ENCODE measurements at places on chromosomes 4 and X. TPM values are rescaled to one million over a fixed set of nuclear protein-coding genes. Genes with fewer than 3 reads are reported as not detected.

DNA sequence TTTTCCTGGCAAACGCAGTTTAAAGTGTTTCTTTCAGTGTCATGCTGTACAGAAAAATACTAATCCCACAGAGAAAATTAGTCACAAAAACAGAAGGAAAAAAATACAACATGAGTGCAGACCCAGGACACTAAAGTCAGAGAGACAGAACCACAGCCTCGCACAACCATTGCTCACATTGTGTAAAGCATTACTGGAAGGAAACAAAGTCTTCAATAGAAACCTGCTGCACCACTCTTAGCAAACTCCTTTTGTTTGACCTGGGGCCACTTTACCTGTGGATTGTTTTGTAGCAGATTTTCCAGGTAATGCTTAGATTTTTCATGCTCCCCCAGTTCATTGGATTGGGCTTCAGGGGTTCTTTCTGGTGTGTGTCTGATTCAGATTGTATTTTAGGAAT, 131.8 kb upstream of the TMLHE start:
- DNase-seq, result peak; percentile 24

The SGMS2 gene
- 8.1 TPM for polyA plus RNA-seq

DNA sequence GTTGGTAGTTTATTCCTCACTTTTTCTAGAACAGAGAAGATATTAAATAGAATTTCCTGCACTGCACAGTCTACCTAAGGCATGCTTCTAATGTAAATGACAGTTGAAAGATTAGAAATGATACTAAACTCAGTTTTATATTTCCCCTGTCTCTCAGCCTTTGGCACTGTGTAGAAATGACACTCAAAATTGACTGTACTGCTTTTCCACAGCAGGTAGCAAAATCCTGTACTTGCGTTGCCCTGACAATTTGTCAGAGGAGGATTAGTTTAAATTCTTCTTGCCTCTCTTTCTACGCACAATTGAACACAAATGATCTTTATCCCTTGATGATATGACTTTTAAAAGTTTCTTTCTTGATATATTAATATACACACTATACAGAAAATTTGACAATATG, 347.6 kb downstream of the SPOCK3 start:
- no peak for DNase-seq

DNA sequence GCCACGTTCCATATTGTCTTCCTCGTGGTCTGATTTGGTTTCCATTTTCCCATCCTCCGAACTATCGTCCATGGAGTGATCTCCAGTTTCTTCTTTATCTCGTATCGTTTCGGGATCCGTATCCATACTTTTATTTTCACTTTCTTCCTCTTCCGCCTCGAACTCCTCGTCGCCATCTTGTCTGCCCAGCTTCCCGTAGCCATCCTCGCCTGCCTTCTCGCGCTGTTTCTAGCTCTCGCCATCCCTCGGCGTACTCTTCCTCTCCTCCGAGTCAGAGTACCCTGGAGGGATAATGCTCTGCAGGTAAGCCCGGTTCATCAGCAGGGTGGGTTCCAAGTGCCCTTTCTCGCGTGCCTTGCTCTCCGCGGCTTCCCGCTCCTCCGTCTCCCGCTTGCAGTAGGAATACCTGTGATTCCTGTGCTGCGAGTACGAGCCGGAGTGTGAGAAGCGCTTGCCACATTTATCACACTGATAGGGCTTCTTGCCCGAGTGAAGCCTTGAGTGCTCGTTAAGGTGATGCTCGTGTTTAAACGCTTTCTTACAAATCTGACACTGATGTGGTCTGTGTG, 134.5 kb upstream of the TAPT1 start:
- no peak for DNase-seq

The PWWP3B gene
- polyA plus RNA-seq, result not detected

The AFM gene
- 4.3 TPM for polyA plus RNA-seq

- no peak for DNase-seq
Observed at GRCh38 chr4:116272336-116272735, 813.0 kb downstream of the TRAM1L1 start.

The SPIN2B gene
- 4.1 TPM for polyA plus RNA-seq

The H2BW2 gene
- polyA plus RNA-seq, result not detected

GRCh38 chrX:131235768-131236545, 53.1 kb downstream of the IGSF1 start:
- no peak for DNase-seq

GRCh38 chr4:176413171-176413570, 93.4 kb downstream of the SPCS3 start:
- DNase-seq, result no peak

GRCh38 chrX:112785344-112785743, 55.3 kb downstream of the AMOT start:
- peak; percentile 54 for DNase-seq

The GPR119 gene
- polyA plus RNA-seq, result 0.07 TPM

- DNase-seq, result no peak
Observed at GRCh38 chr4:109131559-109131958, 170.9 kb downstream of the COL25A1 start.

- DNase-seq, result no peak
Observed at GRCh38 chrX:3143043-3143799, 102.0 kb downstream of the ARSF start.

DNA sequence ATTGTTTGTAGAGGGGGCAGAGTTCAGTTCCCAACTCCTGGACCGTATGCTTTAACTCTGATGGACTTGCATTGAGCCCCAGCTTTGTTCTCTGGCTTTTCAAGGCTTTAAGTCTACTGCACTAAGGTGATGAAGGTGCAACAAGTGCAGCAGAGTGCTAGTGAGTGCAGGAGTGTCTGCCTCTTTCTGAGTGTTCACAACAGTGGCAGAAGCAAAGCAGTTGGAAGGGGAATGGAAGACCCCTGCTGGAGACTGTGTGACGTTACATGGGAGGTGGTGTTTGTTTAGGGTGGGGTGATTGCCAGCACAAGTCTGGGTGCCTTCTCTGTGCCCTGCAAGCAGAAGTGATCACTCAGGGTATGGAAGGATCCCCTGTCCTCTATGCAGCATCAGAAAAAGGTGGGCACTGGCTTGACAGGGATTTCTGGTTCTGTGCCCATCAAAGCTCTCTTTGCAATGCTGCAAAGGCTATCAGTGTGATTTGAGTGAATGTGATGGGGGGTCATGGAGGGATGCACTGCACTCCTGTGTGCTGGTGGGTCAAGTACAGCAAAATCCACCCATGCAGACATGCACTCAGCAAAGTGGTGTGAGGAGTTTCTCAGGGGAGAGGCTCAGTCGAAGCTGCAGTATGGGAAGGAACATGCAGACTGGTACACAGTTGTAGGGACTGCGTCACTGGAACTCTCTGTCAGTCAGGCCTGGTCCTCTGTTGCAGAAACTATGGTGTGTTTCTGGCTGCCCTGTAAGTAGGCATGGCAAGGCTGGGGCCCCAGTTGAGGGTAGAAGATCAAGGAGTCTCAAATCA, 70.9 kb upstream of the UGT2B7 start:
- DNase-seq, result peak; percentile 49

DNA sequence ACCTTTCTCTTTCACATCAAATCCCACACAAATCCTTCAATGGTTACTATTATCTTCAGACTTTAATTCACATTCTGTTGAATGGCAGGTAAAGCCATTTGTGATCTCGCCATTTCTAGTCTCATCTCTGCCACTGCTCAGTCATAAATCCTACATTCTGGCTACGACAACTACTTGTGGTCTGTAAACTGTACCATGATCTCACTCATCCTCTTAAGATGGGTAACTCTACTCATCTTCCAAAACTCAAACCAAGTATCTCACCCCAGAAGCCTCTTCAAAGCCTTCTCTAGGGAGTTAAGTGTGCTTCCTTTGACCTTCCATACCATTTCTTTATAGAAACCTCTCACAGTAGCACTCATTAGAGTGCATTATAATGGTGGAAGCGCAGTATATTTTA, 101.8 kb downstream of the NEK1 start:
- DNase-seq, result no peak

- no peak for DNase-seq
Observed at GRCh38 chr4:163806653-163807052, 312.2 kb downstream of the TMA16 start.

All from small intestine (tissue), 16 donors.